ENCODE measurements at places on chromosomes 2 and 18. TPM values are rescaled to one million over a fixed set of nuclear protein-coding genes. Genes with fewer than 3 reads are reported as not detected.

Gene NAT8
- not detected for total RNA-seq

Gene PJVK
- 8.4 TPM for total RNA-seq

Gene ZBTB7C
- 22.4 TPM for total RNA-seq

Gene DSG4
- total RNA-seq: not detected

Gene PREB
- total RNA-seq: 42.1 TPM

Gene FBLN7
- 6.1 TPM for total RNA-seq

Gene GBX2
- total RNA-seq: not detected

Gene CYRIA
- total RNA-seq: 12.8 TPM

Gene UGT1A5
- not detected for total RNA-seq

Gene SLC9A4
- 0.15 TPM for total RNA-seq

Gene PSMA8
- not detected for total RNA-seq

Gene RGPD3
- not detected for total RNA-seq

Gene OSBPL6
- total RNA-seq: 2.1 TPM

Gene ABCG8
- not detected for total RNA-seq

Gene RESP18
- not detected for total RNA-seq

Measured in aorta (tissue), 5 donors.